Cortex of kidney (tissue), 1 donor: ENCODE measurements at places on chromosomes 5 and 9.

- no peak for DNase-seq
Measured at GRCh38 chr9:3342159-3342777, 183.5 kb downstream of the RFX3 start.

- no peak for DNase-seq
Measured at GRCh38 chr9:28212979-28213378, 639.7 kb upstream of the C9orf72 start.

DNA sequence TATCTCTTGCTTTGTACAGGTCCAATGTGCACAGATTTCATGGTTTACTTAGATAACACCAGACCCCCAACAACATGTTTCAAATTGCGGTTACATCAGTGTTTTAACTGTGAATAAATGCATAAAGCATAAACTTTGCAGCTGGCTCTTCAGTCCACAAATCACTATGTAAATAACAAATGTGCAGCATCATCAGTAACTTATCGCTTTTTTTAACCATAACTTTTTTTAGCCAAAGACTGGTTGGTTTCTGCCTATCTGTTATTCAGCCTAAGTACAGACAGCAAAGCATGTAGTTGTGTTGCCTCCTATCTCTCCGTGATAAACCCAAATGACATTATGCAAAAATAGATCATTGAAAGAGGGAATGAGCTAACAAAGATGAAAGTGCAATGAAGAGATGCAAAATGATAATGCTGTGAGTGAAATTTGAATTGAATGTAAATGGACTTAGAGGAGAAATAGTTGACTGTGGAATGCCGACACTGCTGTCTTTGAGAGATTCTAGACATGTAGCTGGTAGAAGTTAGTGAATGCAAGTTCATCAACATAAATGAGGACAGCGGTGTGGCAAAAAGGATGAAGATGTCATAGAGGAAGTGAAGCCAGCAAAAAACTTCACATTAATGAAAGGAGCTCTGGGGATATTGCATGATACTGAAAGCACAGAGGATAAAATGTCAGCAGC is 108.8 kb downstream of the PDE8B start:
- DNase-seq: no peak

GRCh38 chr9:98810102-98810842 is 2.8 kb downstream of the GALNT12 start:
- DNase-seq: no peak

- DNase-seq: no peak
Measured at GRCh38 chr5:125725691-125726090, 697.5 kb upstream of the GRAMD2B start.

GRCh38 chr9:120841930-120842684 is 615 bp downstream of the PSMD5 start:
- DNase-seq: no peak

GRCh38 chr9:93908591-93909241 is 46.4 kb downstream of the BARX1 start:
- DNase-seq: no peak

- no peak for DNase-seq
Measured at GRCh38 chr9:127035423-127035822, 87.0 kb downstream of the ANGPTL2 start.

- DNase-seq: no peak
Measured at GRCh38 chr9:111525056-111525977, at the start of gene ZNF483. Gene ZNF483 (plus strand): TSS chr9:111525179. CDS start chr9:111527396, 2,217 bp downstream.

DNA sequence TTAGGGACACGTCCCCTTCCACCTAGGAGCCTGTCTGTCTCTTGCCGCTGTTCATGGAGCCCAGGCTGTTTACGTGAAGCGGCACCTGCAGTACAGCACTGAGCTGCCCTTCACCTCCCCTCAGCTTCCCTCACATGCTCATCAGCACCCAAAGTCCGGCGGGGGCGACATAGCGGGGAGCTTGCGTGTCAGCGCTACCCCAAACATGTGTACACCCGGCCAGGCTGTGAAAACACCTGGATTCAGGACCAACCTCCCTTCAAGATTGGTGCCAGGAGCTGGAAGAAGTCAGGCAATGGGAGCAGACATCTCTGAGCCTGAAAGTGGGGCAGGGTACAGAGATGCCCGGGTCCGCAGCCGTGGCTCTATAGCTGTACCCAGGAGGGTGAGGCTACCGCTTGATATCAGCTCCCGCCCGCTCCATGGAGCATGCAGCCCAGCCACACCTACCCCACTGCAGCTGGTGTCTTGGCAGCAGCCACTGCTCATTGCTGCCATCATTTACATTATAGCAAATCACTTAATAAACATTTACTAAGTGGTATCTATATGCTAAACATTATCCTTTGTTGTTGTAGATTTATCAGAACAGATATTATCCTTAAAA is 712.1 kb downstream of the CDH9 start:
- DNase-seq: no peak

DNA sequence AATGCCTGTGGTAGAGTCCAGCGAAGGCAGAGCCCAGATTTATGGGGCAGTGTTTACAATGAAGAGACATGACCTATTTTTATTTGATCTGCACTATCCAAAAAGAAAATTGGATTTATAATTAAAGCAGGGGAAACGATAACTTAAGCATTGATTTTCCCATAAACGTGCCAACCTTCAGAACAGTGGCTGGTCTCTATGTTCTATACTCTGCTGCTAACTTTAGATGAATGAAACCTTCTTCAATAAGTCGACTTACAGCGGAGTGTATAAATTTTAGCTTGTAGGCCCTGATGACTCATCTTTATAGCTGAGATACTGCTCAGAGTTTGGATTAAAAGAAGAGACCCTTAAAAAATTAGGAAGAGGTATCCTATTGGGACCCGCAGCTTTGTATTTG is 452.6 kb downstream of the TLR4 start:
- no peak for DNase-seq

DNA sequence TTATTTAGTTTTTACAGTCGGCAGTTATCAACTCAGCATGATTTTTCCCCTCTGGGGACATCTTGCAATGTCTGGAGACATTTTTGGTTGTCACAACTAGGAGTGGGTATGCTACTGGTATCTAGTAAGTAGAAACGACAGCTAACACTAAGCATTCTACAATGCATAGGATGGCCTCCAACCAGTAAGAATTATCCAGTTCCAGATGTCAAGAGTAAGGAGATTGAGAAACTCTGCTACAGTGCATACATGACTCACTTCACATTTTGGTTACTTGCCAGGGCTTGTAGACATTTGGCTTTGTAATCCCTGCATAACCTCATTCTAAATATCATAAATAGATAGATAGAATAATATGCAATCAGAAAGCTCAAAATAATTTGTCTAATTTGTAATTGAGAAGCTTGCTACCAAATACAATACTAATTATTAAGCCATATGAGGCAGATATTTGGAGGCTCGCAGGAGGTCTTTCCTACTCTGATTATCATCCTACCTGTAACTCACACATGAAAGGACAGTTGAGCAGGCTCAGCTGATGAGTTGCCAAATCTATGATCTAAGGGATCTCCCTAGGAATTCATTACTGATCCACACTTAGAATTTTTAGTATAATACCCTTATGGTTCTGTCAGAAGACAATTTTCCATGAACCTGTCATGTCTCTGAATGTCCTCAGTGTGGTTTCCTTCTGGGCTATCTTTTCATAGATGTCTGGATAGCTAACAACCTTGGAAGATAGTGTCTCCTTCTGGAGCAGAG is 346.9 kb upstream of the TLE4 start:
- no peak for DNase-seq

DNA sequence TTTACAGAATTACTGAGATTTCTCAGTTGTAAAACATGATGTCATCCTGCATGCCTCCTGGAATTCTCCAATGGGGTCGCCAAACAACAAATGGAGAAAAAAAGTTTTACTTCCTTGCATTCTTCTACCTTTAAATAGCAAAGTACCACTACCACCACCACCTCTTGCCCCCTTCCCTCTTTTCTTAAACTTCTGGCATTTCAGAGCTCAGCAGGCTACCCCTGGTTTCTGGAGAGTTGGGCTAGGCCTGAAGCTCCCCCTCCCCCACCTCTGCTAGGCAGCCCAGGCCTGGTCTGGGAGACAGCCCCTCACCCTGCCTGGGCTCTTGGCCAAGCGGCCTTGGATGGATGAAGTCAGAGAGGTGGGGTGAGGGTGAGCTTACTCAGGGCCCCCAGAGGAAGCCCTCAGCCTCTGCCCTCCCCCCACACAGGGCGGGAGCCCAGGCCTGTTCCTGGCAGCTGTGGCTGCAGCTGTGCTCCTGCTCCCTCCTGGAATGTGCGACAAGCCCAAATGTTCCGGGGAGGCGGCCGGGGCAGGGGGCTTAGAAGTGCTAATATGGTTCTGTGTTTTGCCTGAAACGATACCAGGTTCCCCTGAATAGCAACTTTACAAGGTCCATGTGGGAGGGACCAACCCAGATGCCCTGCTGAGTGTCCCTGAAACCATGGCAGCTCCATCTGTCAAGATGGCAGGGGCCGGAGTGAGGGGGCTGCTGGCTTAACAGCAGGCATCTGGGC is 6.0 kb upstream of the CCIN start:
- no peak for DNase-seq

- no peak for DNase-seq
Measured at GRCh38 chr5:180043377-180043776, 28.2 kb downstream of the RNF130 start.
